ENCODE measurements at places on chromosomes 6 and 20.

- no peak for DNase-seq
Measured at GRCh38 chr6:3752531-3753227, 1.2 kb upstream of the PXDC1 start.

- DNase-seq, result no peak
Measured at GRCh38 chr6:41374618-41375590, 39.5 kb downstream of the NCR2 start.

GRCh38 chr6:163599136-163599535, 184.6 kb downstream of the QKI start:
- no peak for DNase-seq

- DNase-seq, result no peak
Measured at GRCh38 chr20:51400051-51400926, 142.2 kb downstream of the NFATC2 start.

GRCh38 chr20:63118303-63119120, 97.4 kb downstream of the YTHDF1 start:
- no peak for DNase-seq

DNA sequence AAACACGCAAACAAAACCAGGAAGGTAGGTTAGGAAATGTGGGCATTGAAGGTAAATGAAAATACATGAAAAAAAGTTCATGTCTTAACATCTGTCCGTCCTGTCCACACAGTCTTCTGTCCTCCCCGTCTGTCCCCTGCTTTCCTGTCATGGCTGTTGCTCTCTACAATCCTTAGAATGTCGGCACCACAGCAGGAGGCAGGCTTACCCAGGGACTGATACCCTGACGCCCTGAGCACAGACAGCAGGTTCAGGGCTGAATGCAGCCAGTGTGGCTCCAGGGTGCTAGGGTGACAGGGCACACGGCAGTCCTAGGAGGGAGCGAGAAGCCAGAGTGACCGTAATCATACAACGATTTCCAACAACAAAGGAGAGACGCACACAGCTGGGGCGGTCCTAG, 123.7 kb downstream of the IRF4 start:
- DNase-seq, result no peak

DNA sequence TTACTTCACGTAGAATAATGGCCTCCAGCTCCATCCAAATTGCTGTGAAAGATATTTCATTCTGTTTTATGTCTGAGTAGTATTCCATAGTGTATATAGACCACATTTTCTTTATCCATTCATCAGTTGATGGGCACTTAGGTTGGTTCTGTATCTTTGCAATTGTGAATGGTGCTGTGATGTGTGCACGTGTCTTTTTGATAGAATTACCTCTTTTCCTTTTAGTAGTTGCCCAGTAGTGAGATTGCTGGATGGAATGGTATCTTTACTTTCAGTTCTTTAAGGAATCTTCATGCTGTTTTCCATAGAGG, 91.8 kb downstream of the CARMIL1 start:
- DNase-seq, result no peak

Measured in NCI-H1105 treated with DMSO at 0.1 percent for 48 hours (cell line).